ENCODE measurements at places on chromosomes 12 and 14.

DNA sequence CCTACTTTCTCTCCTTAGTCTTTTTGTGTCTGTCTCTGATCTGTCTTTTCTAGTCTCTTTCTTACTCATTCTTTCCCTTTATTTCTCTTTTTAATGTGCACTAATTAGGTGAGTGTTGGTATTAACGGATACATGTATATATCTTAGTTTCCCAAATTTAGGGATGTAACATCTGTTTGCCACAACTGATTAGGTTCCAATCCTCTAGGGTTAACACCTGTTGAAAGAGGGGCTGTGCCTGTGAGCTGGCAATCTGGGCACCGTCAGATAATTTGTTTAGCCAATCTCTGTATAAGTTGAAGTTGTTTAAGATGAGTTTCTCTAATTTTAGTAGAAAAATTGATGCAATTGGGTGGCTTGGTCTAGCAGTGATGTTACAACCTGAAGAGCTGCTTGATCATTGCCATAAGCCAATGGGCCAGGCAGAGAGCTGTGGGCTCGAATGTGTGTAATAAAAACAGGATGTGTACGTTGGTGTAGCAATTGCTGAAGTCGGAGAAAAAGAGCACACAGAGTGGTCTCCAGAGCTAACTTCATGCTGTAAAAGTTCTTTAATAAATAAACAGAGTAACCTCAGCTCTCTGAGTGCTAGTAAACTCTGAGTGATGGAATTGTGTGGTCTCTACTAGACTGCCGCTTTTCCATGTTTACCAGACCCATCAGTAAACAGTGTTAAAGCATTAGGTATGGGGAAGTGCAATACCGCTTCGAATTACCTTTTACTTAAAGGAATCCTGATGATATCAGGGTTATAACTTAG is 18.3 kb upstream of the LYZ start:
- peak overlapping the region; percentile 86 for H3K27ac ChIP-seq
- no peaks in the 10 kb centered on the region for H3K27me3 ChIP-seq
- DNase-seq = no peak
- peaks cover 27% of the 10 kb centered on the region for H3K4me1 ChIP-seq
- H3K4me3 ChIP-seq = peak overlapping the region; percentile 68

DNA sequence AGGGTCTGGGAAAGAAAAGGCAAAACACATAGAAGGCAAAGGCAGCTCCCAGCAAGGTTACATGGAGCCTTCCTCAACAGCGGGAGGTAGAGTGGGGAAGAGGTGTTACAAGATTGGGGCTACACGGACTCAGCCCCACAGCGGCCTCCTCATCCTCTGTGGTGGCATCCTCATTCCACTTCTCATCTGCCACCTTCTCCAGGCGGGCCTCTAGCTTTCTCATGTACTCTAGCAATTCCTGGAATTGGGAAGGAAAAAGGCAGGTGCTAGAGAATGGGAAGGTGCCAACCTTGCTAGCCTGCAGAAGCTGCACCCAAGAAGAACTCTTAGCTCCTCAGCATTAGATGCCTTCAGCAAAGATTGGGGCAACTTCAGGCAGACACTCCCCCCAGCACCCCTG is 13.2 kb downstream of the CALCOCO1 start:
- no peak overlapping the region for H3K27ac ChIP-seq
- no peaks in the 10 kb centered on the region for H3K4me1 ChIP-seq
- no peak overlapping the region for H3K4me3 ChIP-seq
- peaks cover 25% of the 10 kb centered on the region for H3K36me3 ChIP-seq
- H3K27me3 ChIP-seq = no peaks in the 10 kb centered on the region
- DNase-seq = no peak

GRCh38 chr12:64800640-64801039 is 23.8 kb upstream of the TBC1D30 start:
- no peaks in the 10 kb centered on the region for H3K4me1 ChIP-seq
- no peak for DNase-seq

GRCh38 chr12:46351886-46352650 is 20.5 kb downstream of the SLC38A2 start:
- DNase-seq = no peak
- H3K4me3 ChIP-seq = no peak overlapping the region
- H3K27me3 ChIP-seq = no peaks in the 10 kb centered on the region
- no peak overlapping the region for H3K27ac ChIP-seq
- no peaks in the 10 kb centered on the region for H3K4me1 ChIP-seq

DNA sequence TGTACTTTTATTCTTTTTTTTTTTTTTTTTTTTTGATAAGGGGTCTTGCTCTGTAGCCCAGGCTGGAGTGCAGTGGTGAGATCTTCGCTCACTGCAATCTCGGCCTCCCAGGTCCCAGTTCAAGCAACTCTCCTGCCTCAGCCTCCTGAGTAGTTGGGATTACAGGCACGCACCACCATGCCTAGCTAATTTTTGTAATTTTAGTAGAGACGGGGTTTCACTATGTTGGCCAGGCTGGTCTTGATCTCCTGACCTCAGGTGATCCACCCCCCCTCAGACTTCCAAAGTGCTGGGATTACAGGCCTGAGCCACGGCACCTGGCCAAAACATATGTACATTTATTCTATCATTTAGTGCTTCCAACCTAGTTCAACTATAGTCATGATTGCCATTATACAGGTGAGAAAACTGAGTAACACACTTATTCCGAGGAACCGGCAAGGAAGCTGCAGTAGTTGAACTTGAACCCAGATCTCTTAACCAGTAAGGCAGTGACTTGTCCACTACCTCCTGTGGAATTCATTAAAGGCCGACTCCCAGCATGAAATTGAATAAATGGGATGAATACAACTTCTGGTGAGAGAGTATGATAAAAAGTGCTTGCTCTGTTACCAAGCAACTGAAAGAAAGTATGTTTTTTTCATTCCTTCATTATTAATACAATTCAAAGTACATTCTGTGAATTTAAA is 755 bp upstream of the ATF7IP start:
- peak overlapping the region; percentile 62 for H3K4me3 ChIP-seq
- H3K27ac ChIP-seq = peak overlapping the region; percentile 93
- no peaks in the 10 kb centered on the region for H3K27me3 ChIP-seq
- peaks cover 8% of the 10 kb centered on the region for H3K4me1 ChIP-seq

GRCh38 chr14:99183716-99184115 is 88.3 kb downstream of the BCL11B start:
- no peak overlapping the region for H3K4me3 ChIP-seq
- DNase-seq = no peak
- H3K27me3 ChIP-seq = no peaks in the 10 kb centered on the region
- peaks cover 29% of the 10 kb centered on the region for H3K36me3 ChIP-seq
- H3K4me1 ChIP-seq = peaks cover 88% of the 10 kb centered on the region
